ENCODE measurements at places on chromosomes 1 and 21. TPM values are rescaled to one million over a fixed set of nuclear protein-coding genes. Genes with fewer than 3 reads are reported as not detected.

GRCh38 chr1:92567211-92567868 lies 80.6 kb upstream of the GFI1 start:
- no peak for DNase-seq

Gene SPRR1A
- total RNA-seq = not detected

DNA sequence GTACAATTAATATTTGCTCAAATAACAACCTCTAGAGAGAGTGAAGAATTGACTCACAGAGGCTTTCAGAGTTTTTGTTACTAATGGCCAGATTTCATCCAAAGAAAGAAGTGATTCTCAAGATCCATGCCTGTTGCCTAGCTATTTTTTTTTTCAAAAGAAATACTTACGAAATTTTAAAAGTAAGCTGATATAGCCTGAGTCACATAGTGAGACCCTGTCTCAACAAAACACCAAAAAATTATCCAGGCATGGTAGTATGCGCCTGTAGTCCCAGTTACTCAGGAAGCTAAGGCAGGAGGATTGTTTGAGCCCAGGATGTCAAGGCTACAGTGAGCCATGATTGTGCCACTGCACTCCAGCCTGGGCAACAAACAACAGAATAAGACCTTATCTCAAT lies 14.6 kb downstream of the PALMD start:
- no peak for DNase-seq

GRCh38 chr1:6001992-6002576 lies 9.9 kb upstream of the NPHP4 start:
- no peak for DNase-seq

DNA sequence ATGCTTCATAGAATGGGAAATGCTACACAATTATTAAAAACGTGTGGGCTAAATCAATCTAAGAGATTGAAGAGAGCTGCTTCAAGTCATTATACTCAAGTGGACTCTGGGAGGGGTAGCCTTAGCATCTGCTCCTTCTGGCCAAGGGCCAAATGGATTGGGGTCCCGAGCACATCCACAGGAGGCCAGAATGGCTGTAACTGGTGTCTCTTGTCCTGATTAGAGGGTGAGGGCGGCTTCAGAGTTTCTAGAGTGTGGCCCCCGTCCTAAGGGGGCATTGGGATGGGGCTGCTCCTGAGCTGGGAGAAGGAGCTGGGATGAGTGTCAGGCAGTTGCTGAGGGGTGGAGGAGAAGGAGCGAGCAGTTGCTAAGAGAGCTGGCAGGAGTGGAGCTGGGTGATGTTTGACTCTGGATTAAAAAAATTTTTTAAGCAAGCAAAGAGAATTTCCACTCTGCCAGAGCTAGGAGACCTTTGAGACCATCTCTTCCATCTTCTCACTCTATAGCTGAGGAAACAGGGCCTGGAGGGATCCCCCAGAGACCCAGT lies 71.3 kb upstream of the TLR5 start:
- DNase-seq = no peak

DNA sequence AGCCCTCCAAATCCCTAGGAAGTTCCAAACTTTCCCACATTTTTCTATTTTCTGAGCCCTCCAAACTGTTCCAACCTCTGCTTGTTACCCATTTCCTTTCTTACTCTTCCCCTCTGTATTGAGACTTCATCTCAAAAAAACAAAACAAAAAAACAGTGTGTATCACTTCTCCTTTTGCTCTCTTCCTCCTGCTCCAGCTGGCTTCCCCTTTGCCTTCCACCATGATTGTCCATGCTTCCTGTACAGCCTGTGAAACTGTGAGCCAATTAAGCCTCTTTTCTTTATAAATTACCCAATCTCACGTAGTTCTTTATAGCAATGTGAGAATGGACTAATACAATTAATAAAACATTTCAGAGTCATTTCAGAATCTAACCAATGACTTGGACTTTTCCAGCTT lies 69.6 kb upstream of the KRTAP19-8 start:
- DNase-seq = no peak

Gene KRTAP21-2
- total RNA-seq = not detected

Gene VWA5B1
- not detected for total RNA-seq

Gene GREM2
- total RNA-seq = not detected

- no peak for DNase-seq
Observed at GRCh38 chr1:109988349-109988914, 3.9 kb downstream of the AHCYL1 start.

DNA sequence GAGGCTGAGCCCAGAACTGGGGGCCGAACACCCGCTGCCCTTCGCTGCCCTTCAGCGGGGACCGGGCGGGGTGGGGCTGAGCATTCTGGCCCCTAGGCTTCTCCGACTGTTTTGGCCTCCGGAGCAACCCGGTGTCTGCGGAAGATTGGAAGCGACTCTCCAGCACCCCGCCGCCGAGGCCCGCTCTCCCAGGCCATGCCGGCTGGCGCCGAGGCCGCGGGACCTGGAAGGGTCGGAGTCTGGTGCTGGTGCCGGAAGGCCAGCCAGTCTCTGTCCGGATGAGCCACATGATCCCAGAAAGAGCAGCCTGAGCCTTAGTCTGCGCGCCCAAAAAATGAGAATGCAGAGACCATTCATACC lies 272.0 kb downstream of the FOXD2 start:
- DNase-seq = no peak

Gene ALG14
- total RNA-seq = 2.0 TPM
